Stimulated activated CD4-positive, alpha-beta T cell treated with anti-CD3 and anti-CD28 coated beads, Interleukin-1b, Interleukin-23, amount 100 ng/mL, for 1 hour (primary cell): ENCODE measurements at places on chromosomes 3 and 15.

DNA sequence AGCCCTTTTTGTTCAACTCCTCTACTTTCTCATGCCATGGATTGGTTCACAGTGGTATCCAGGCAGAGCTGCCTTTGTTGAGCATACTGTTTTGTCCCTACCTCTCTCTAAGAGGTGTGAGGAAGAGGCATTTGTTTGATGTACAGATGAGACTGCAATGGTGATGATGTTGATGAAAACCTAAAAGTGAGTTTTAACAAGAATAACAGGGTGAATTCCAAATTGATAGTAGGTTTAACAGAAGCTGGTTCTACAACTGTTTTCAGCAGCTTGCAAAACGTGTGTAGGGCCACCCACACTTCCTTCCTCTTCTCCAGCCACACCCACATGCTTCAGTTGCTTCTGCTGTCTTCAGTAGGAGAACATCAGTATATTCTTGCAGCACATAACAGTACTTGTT lies 10.2 kb downstream of the SNRK start:
- peak; percentile 7 for DNase-seq

DNA sequence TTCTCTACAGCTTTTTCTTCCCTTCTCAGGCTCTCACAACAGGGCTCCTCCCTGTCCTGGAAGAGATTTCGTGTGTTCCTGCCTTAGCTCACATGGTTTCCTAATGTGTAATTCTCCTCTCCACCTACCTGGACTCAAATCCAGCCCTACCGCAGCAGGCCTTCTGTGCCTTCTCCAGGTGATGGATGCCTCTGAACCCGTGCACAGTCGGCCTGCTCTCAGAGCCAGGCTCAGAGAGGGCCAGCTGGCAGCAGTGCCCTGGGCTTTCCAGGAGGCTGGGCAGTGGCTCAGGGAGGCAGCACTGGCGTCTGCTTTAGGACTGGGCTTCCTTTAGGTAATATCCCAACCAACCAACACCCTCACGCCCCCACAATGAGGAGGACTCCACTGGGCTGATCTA lies 123.2 kb upstream of the TMC3 start:
- no peak for DNase-seq

- no peak for DNase-seq
These were observed 418.9 kb upstream of the TPRG1 start for GRCh38 chr3:188752850-188753249.

DNA sequence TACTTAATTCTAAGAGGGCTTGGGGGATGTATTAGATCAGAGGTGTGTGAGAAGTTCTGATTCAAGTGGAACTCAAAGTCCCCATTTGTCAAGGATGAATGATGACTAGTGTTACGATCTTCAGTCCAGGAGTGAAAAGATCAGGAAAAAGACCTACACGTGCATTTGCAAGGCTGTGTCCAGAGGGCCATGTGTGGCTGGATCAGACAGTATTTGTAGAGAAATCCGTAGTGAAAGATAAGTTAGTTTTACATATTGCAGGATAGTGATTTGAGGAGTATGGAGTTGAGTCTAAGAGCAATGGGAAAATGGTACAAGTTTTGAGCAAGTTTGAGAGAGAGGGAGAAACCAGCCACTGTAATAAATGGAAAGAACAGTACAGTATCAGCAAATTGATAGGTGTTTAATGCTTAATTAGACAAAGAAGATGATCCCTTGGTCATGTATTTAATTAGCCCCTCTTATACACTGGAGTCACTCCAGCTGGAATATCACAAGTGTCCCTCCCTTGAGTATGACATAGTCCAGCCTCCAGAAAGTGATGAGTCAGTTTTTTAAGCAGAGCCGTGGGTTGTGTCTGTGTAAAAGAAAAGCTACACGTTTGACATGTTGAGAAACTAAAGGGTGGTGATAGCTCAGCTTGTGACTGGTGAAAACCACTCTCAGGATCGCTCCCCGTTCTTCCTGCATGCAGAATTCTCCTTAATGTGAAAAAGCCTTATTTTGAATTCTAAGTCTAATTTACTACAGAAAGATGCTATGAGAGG lies 348.8 kb downstream of the ROBO1 start:
- DNase-seq: no peak

GRCh38 chr3:7793786-7794185 lies 707.8 kb upstream of the LMCD1 start:
- no peak for DNase-seq

- DNase-seq: no peak
These were observed 1029.2 kb downstream of the EPHA3 start for GRCh38 chr3:90136456-90137191.

- DNase-seq: no peak
These were observed 164.3 kb upstream of the LPP start for GRCh38 chr3:187989575-187990153.
